A549 treated with ZK216348 at 1 μM for 4 hours (cell line): ENCODE measurements at places on chromosomes 13 and 19. TPM values are rescaled to one million over a fixed set of nuclear protein-coding genes. Genes with fewer than 3 reads are reported as not detected.

FXYD3 gene
- 0.32 to 0.58 TPM (median 0.34 TPM) in 3 of 5 replicates, not detected in the others for total RNA-seq

CATSPERD gene
- not detected in 5 replicates for total RNA-seq

SHD gene
- total RNA-seq: not detected in 5 replicates

C3 gene
- total RNA-seq: 38.5 to 59.5 TPM (median 46.6 TPM) in 5 replicates

ATP4B gene
- total RNA-seq: not detected in 5 replicates

ZIC5 gene
- total RNA-seq: 2.4 to 3.8 TPM (median 2.6 TPM) in 5 replicates

NRTN gene
- 0.78 to 1.6 TPM (median 0.81 TPM) in 4 of 5 replicates, not detected in the other for total RNA-seq

PSG3 gene
- total RNA-seq: 0.12 to 0.20 TPM (median 0.13 TPM) in 3 of 5 replicates, not detected in the others

SOHLH2 gene
- not detected in 5 replicates for total RNA-seq

ZNF208 gene
- total RNA-seq: not detected in 5 replicates

ANGPTL8 gene
- total RNA-seq: not detected in 5 replicates

MYPOP gene
- total RNA-seq: 5.9 to 11.8 TPM (median 10.4 TPM) in 5 replicates

OR4F17 gene
- not detected in 5 replicates for total RNA-seq

CLDND2 gene
- 6.6 to 12.6 TPM (median 10.5 TPM) in 5 replicates for total RNA-seq

SPACA4 gene
- not detected in 5 replicates for total RNA-seq

GALP gene
- total RNA-seq: not detected in 5 replicates

ZIC2 gene
- total RNA-seq: 7.2 to 8.5 TPM (median 7.9 TPM) in 5 replicates

ZNF587 gene
- total RNA-seq: 5.1 to 7.5 TPM (median 5.8 TPM) in 5 replicates

IQCN gene
- total RNA-seq: 0.61 to 0.98 TPM (median 0.72 TPM) in 5 replicates

SOX1 gene
- not detected in 5 replicates for total RNA-seq

C13orf46 gene
- total RNA-seq: 0.15 to 0.49 TPM (median 0.20 TPM) in 4 of 5 replicates, not detected in the other

CAPN12 gene
- 4.7 to 6.8 TPM (median 6.0 TPM) in 5 replicates for total RNA-seq

EDNRB gene
- total RNA-seq: not detected in 5 replicates

YJEFN3 gene
- total RNA-seq: 1.9 to 4.4 TPM (median 3.8 TPM) in 5 replicates

LRRC8E gene
- 4.3 to 6.2 TPM (median 5.6 TPM) in 5 replicates for total RNA-seq

RASAL3 gene
- not detected in 5 replicates for total RNA-seq

CD37 gene
- 0.13 TPM in 1 of 5 replicates, not detected in the others for total RNA-seq
